Left renal cortex interstitium (tissue), 4 donors: ENCODE measurements at places on chromosomes 5 and 9. TPM values are rescaled to one million over a fixed set of nuclear protein-coding genes. Genes with fewer than 3 reads are reported as not detected.

Gene PHAX
- polyA plus RNA-seq = 54.9 TPM

Gene ANKRD20A1
- polyA plus RNA-seq = 1.5 TPM

Gene BRD3OS
- 23.2 TPM for polyA plus RNA-seq

Gene ANKRD18B
- polyA plus RNA-seq = 1.7 TPM

Gene SWI5
- 29.2 TPM for polyA plus RNA-seq

Gene OR1J2
- not detected for polyA plus RNA-seq

Gene IFNB1
- polyA plus RNA-seq = not detected

Gene CDKN2B
- polyA plus RNA-seq = 0.54 TPM

Gene TEX48
- not detected for polyA plus RNA-seq

Gene UBE2QL1
- 1.2 TPM for polyA plus RNA-seq

Gene WNT8A
- 0.11 TPM for polyA plus RNA-seq

Gene MACROH2A1
- 189 TPM for polyA plus RNA-seq

DNA sequence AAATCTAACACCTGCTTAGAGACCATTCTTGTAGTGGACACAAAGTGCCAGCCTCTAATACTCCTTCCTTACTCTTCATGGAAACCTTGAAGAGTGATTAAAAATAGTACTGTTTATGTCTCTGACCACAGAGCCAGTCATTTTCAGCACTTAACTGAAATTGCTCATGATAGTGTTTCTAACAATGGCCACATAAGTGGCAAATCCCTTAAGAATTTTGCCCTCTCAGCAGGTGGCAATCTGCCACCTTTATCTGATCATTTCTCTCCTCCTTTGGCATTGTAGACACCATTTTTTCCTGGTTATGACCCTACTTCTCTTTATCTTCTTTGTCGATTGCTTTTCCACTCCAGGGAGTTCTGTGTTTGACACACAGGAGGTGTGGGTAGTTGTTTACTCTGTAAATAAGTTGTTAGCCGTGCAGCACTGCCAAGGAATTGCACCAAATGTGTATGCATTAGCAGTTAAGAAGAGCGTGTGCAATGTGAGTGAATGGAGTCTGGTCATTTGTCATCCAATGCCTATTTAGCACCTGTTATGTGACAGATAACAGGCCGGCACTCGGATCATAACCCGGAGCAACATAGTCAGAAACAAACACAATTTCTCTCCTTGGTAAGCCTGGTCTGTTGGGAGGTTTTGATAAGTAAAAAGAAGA, 36.8 kb upstream of the STARD4 start:
- no peak for DNase-seq

- DNase-seq = no peak
Observed at GRCh38 chr9:15717290-15717967, 164.6 kb downstream of the CCDC171 start.

GRCh38 chr5:167723254-167723871, 568.1 kb upstream of the WWC1 start:
- peak; percentile 71 for DNase-seq

GRCh38 chr9:107361816-107362215, 78.7 kb downstream of the RAD23B start:
- DNase-seq = no peak

- no peak for DNase-seq
Observed at GRCh38 chr5:142780871-142781270, 10.7 kb downstream of the ARHGAP26 start.

GRCh38 chr5:53030893-53031292, 41.7 kb downstream of the ITGA2 start:
- no peak for DNase-seq

DNA sequence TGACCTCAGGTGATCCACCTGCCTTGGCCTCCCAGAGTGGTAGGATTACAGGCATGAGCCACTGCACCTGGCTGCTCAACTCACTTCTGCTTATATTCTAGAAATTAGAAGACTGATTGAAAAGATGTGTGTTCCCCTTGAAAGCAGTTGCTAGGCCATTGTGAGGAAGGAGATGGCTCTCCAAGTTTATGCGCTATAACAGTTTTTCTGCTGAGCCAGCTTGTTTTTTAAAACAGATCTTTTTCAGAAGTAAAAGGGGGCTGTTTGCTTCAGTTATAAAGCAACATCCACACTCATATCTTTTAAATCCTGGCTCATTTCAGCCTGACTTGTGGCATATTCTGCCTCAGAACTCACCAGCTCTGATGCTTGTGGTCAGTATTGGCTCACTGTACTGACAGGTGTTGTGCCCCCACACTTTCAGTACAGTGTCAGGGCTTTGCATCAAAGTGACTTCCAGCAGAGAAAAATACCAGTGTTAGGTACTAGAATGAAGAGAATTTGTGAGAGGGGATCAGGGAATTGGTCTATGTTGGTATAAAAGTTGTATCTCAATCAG, 49.4 kb downstream of the NUP214 start:
- DNase-seq = no peak

DNA sequence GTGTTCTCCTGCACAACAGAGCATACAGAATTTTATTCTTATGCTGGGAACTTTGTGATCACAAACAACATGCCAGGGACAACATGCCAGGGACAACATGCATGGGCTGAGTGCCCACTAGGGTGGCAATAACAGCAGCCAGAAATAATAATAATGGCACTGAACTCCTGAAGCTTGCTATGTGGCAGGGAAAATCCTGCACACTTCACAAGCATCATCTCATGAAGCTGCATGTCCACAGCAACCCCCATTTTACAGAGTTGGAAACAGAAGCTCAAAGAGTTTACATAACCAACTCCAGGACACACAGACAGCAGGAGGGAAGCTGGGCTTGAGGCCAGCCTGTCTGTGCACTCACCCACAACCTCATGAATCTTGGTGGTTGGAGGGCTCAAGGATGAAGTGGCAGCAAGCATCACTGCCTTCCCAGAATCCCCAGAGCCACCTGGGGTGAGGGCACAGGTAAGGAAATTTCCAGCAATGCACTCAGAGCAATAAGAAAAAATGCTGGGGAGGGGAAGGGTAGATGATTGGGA, 111.4 kb downstream of the GABBR2 start:
- no peak for DNase-seq

- no peak for DNase-seq
Observed at GRCh38 chr9:116175614-116176013, 22.0 kb downstream of the PAPPA start.

DNA sequence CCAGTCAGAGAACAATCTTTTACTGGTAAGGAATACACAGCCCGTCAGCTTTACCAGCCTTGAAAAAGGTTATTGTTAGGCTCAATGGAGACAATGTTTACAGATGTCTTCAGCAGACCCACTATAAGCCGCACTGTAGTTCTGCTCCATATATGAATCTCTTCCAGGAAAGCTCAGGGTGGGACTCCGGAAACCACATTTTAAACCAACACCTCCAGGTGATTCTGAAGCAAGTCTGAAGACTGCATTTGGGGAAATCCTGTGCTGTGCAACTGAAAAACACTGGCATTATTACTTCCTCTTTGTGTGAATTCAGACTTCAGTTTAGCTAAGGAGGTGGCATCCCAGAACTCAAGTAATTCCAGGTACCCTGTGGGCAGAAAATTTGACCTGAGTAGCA, 3.5 kb downstream of the GZMK start:
- no peak for DNase-seq

- no peak for DNase-seq
Observed at GRCh38 chr5:150665044-150665443, 4.0 kb downstream of the MYOZ3 start.

GRCh38 chr5:179261301-179262125, 83.7 kb downstream of the ADAMTS2 start:
- DNase-seq = no peak

GRCh38 chr5:158819840-158820620, 279.7 kb downstream of the EBF1 start:
- no peak for DNase-seq

DNA sequence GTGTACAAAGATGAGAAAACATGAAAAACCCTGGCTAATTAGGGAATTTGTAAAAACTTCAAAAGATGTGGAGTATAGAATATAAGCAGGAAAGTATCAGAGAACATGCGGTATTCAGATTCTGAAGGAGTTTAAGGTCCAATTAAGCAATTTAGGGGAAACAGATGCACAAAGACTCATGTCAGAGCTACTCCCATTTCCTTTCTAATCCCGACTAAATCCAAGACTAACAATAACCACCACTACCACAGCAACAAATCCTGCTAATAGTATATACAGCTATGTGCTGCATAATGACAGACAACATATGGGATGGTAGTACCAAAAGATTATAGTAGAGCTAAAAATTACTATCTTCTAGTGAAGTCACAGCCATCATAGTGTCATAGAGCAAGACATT, 102.1 kb downstream of the LURAP1L start:
- DNase-seq = no peak

- DNase-seq = no peak
Observed at GRCh38 chr5:102099766-102100331, 196.2 kb downstream of the SLCO4C1 start.

- DNase-seq = no peak
Observed at GRCh38 chr5:9466697-9467096, 79.2 kb downstream of the SEMA5A start.

- DNase-seq = no peak
Observed at GRCh38 chr9:136951541-136952320, at the start of gene LCN12. Gene LCN12 (plus strand): TSS chr9:136952273. CDS start chr9:136952328, 55 bp downstream.

- no peak for DNase-seq
Observed at GRCh38 chr9:16515207-16515606, 355.3 kb downstream of the BNC2 start.

- DNase-seq = no peak
Observed at GRCh38 chr5:179272326-179273072, 72.8 kb downstream of the ADAMTS2 start.

- no peak for DNase-seq
Observed at GRCh38 chr5:180810959-180811622, 8.5 kb upstream of the MGAT1 start.

DNA sequence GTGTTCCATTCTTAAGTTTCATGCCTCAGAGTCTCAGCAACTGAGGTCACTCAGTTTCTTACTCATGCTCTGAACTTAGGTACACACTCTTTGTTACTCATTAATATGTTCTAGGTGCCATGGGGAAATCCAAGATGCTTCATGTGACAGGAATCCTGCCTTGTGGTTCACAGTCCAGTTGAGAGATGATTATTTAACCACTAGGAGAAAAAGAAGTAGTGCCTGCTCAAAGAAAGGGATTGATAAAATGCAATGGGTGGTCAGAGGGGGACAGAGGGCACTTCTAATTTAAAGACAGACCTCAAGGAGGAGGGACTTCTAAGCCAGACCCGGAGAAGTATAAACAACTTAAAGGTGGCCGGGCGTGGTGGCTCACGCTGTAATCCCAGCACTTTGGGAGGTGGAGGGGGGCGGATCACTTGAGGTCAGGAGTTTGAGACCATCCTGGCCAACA, 69.0 kb downstream of the UGCG start:
- DNase-seq = no peak

DNA sequence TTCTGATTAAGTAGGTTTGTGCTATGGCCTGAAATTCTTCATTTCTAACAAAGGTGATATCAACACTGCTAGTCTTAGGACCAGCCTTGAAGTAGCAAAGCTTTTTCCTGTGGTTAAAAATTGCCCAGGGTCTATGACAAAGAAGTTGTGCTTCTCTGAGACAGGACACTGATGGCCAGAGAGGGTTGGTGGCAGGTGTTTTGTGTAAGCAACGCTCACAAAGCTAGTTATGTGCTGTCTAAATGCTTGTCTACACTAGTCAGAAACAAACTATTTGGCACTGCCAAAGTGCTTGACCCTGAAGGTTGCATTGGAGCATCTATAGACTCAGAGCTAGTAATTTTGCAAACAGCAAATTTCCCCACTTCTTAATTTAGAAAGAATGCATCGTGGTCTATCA, 44.1 kb upstream of the SELENOP start:
- no peak for DNase-seq

GRCh38 chr9:127095411-127095810, 27.0 kb downstream of the ANGPTL2 start:
- no peak for DNase-seq

DNA sequence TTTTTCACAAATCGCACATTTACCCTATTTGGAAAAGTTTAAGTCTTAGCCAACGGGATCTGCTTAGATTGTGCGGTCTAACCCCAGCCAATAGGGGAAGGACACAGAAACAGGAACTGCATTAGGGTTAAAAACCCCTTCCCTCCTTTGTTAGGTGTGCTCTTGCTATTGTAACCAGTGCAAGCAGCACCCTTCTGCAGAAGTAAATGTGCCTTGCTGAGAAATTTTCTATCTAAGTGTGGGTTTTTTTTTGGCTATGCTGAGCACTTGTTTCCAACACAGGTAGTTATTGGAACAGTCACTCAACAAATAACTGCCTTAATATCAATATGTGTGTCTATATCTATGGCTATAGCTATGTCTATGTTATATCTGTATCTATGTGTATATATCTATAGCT, 190.0 kb downstream of the TRIM32 start:
- no peak for DNase-seq

DNA sequence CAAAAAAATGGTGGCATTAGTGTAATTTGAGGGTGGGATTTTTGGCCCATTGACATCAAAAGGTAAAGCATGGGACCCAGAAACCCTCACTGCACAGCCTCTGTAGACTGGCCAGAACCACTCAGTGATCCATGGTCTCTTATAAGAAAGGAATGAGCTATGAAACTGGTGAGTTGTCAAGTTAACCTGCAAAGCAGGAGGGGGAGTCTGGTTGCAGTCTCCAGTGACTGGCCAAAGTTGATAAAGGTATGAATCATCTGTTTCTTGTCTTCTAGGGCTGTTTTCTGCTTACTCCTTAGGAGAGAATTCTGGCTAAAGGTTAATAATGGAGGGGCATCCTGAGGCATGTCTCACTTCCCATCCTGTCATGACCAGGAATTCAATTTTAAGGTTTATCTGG, 325.2 kb downstream of the TLR4 start:
- no peak for DNase-seq

DNA sequence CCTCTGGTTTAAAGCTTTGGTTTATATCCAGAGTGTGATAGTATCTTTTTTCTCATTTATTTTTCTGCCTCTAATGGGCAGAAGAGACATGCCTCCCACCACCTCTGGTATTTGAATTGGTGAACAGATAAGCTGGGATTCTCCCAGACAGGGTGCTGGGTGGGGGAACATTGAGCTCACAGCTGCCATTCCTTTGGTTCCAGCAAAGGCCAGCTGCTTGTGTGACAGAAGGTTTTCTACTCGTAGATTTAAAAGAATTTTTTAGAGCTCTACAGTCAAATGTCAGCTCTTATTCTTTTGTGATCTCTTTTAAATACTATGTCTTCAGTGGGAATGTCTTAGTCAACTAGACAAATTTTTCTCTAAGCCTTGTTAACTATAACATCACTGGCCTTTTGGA, 54.7 kb upstream of the ADAMTS16 start:
- no peak for DNase-seq
